ENCODE measurements at places on chromosomes 1 and 21.

DNA sequence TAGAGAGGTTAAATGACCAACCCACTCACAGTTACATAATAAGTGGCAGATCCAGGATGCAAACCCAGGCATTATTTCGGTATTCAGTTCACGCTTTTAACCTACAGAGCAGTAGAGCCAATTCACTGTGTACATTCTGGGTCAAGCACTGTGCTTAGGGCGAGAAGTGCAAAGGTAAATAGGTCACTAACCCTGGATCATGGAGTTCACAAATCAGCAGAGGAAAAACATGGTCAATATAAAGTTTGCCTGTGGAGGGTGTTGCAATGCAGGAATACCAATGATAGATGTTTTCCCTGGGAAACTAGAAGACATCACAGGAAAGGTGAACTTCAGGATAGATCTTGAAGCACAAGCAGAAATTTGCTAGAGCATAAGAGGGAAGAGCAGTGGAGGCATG lies 253.4 kb upstream of the NFIA start:
- no peak for DNase-seq

DNA sequence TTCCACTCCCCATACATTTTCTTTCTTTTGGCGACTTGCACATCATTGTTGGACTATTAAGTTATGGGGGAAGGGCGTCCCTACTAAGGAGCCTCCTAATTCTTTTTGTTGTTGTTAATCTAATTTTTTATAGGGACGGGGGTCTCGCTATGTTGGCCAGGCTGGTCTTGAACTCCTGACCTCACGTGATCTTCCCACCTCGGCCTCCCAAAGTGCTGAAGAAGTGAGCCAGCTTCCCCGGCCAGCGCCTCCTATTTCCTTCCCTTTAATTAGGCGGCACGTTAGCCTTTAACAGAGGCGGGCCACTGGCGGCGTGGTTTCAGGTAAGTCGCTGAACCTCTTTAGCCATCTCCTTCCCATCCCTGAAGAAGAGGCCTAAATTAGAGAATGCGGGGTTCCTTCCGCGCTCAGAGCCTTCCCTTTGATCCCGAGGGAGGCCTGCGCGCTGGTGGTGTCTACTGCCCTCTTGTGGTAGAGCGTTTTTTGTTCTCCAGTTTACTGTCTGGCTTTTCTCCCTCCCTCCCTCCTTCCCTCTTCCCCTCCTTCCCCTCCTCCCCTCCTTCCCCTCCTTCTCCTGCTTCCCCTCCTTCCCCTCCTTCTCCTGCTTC lies 38.1 kb downstream of the TNFRSF9 start:
- peak; percentile 72 for DNase-seq

GRCh38 chr1:211309617-211310016 lies 17.0 kb upstream of the TRAF5 start:
- no peak for DNase-seq

- no peak for DNase-seq
Measured at GRCh38 chr1:15141935-15142539, 11.5 kb upstream of the TMEM51 start.

GRCh38 chr1:20359451-20360330 lies 69.0 kb downstream of the VWA5B1 start:
- peak; percentile 10 for DNase-seq

- no peak for DNase-seq
Measured at GRCh38 chr1:117166076-117166475, 44.5 kb upstream of the TRIM45 start.

- no peak for DNase-seq
Measured at GRCh38 chr1:204288021-204288588, 71.6 kb downstream of the PLEKHA6 start.

DNA sequence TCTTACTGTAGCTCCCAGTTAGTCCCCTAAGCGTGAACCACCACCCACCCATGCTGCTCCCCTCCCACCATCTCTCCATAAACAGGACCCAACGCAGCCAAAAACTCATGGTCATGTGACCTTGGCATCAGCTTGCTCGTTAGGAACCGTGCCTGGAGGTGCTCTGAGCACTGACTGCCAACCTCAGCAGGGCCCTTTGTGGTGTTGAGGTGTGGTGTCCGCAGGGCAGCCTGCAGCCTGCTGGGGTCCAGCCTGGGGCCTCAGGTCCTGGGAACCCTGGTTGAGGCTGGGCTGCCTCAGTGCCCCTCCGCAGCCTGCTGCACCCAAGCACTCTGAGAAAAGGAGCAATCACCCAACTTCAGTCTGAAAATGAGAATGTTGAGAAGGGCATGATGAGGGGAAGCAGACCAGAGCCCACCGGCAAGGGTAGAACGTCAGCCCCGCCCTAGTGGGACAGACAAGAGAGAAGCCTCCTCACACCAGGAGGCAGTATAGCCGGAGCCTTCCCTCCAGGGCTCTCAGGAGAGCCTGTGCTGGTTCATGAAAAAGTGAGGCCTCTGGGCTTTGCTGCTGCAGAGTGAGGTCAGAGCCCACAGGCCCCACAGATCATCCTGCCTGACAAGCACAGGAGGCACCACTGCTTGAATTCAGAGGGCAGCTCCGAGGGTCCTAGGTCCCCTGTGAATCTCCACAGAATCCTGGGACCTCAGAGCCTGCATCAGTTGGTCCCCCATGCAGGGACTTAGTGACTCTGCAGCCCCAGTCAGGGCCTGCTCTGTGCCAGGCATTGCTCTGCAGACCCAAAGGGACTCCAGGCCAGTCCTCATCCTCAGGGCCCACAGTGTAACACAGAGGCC lies 4.9 kb upstream of the COL6A2 start:
- no peak for DNase-seq

DNA sequence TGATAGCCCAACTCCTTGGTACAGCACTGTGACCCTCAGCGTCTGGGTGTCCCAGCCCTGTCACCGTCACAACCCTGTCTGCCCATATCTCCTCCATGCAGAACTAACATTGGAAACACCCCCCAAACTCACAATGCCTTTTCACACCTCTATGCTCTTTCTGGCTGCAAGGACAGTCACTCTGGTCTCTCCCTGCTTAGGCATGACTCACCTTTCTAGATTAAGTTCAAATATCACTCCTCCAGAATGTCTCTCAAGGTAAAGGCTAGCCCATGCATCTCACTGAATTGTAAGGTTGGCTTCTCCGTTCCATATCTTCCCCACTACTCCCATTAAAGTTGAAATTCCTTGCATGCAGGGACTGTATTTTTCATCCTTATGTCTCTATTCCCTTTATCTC lies 17.0 kb upstream of the CAPN8 start:
- DNase-seq = no peak

GRCh38 chr1:35561972-35562680 lies 4.5 kb downstream of the NCDN start:
- DNase-seq = no peak

DNA sequence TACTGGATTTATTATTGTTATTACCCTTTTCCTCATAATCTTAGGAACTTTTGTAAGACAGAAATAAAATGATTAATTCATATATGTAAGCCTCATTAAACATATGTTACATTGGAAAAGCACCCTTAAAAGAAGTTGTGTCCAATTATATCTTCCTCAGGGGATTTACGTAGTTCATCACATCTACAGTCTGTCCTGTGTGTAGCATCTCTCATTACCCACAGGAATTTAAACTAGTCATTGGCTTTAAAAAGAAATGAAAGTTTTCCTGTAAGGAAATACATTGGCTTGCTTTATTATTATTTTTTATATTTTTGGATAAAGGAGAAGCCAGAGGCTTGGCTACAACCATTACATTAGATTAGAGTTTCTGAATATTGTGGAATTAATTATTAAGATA lies 56.1 kb downstream of the SWT1 start:
- no peak for DNase-seq

- no peak for DNase-seq
Measured at GRCh38 chr1:84510668-84511067, 4.3 kb upstream of the GNG5 start.

DNA sequence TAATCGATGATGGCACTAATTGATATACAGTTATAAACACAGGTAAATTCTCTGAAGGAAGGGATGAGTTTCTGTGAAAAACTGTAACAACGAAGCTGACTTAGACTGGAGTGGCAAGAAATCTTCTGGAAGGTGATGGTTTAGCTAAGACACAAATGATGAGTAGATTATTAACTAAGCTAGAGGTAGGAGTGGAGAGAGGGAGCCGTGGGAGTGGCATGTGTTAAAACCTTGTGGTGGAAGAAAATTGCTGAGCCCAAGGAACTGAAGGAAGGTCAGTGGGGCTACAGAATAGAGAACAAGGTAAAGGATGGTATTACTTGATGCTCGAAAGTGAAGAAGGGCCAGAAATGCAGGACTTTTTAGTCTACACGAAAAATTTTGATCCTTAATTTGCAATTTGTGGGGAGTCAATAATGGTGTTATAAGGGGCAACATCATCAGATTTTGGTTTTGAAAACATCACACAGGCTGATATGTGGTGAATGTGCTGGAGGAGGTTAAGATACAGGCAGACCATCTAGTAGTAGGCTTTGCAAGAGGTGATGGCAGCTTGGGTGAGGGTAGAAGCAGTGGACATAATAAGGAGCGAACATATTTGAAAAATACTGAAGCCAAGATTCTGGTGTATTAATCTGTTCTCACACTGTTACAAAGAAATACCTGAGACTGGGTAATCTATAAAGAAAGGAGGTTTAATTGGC lies 93.8 kb downstream of the S1PR1 start:
- no peak for DNase-seq

GRCh38 chr1:192939440-192939839 lies 119.7 kb downstream of the UCHL5 start:
- no peak for DNase-seq

DNA sequence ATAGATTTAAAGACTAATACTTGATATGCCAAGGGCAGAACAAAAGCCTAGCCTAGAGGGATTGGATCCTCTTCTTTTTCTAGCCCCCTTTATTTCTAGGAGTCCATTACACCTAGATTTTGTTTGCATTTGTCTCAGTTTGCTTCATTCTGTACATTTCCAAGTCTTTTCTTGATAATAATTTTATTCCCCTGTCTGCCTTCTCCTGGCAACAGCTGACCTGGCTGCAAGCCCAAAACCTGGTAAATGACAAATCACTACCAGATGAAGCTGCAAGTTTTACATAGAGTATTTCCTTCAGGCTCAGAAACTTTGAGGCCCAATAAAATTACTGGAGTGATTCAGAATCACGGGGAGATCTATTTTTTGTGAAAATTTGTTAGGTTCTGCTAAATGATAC lies 36.5 kb upstream of the LHX8 start:
- no peak for DNase-seq

DNA sequence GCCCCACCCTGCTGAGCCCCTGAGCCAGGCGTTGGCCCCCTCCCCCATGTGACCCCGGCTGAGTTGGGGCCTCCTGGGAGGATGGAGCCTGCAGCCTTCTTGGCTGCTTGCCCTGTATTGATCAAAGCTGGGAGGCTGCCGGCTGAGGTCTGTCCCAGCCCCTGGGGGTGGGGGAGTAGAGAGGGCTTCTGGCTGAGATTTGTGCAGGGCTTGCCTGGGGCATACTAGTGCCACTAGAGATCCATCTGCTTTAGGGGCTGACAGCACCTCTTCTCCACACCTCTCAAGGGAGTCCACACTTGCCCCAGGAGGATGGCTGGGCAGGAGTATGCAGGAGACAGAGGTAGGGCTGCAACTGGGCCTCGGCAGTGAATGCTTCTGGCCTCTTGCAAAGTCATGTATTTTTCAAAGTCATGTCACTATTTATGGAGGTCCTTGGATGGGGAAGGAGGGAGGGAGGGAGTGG lies 53.6 kb upstream of the SSBP3 start:
- DNase-seq = no peak

GRCh38 chr21:43603641-43604504 lies 55.4 kb downstream of the HSF2BP start:
- DNase-seq = no peak

GRCh38 chr1:111236806-111237205 lies 9.3 kb downstream of the CHI3L2 start:
- no peak for DNase-seq

- DNase-seq = no peak
Measured at GRCh38 chr1:209609791-209610630, 26.5 kb downstream of the CAMK1G start.

DNA sequence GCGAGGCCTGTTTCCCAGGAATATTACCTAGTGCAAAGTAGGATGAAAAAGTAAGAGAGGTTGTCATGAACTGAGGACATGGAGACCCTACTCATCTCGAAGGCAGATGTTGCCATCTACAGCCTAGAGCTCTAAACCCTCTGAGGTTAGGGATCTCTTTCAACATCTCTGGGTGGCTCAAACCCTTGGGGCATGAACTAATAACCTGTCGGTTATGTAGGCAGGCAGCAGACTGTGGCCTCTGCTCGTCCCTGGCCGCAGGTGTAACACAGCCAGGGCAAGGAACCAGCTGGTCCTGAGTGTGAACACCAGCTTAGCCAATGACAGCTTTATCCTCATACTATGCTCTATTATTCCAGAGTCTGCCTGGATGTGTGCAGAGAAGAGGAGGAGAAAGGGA lies 13.2 kb downstream of the CAPZB start:
- DNase-seq = no peak

DNA sequence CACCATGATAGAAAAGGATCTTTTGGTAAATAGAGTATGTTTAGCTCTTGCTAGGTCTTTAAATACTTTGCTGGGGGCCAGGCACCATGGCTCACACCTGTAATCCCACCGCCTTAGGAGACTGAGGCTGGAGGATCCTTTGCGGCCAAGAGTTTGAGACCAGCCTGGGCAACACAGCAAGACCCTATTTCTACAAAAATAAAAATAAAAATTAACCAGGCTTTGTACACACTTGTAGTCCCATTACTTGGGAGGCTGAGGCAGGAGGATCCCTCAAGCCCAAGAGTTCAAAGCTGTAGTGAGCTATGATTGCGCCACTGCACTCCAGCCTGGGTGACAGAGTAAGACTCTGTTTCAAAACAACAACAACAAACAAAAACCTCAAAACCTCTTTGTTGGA lies 1.1 kb upstream of the KCNE2 start:
- DNase-seq = no peak

DNA sequence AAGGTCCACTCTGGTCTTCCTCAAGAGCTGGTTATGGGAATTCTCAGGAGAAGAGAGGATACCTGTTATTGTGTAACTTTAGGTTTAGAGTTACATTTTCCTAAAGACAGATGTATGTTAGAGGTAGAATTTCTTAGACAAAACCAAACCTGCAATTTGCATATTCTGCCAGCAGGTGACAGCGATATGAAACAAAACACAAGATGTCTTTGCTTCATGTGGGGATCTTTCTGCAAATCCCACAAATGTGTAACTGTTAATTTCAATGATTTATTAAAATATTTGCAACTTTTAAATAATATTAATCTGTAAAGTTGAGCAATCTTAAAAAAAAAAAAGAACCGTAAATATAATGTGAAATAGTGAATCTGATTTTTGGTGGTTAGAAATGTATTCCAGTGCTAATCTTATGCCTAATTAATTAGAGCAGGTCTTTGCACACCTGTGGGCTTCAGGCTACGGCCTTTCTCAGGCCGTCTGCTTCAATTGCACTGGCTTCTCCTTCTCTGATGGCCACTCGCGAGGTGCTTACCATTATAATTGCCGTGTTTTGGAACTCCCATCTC lies 33.4 kb downstream of the FAM78B start:
- no peak for DNase-seq

GRCh38 chr1:235022341-235022980 lies 106.2 kb downstream of the TOMM20 start:
- DNase-seq = no peak

GRCh38 chr1:46606255-46606965 lies 2.3 kb upstream of the MKNK1 start:
- no peak for DNase-seq
